GM12892 (cell line): ENCODE measurements at places on chromosomes 11 and 22.
A peak's percentile ranks its signal among the peaks of the same experiment; 100 is the strongest.

GRCh38 chr11:91173701-91174100 lies 950.9 kb upstream of the CHORDC1 start:
- no peak for DNase-seq

DNA sequence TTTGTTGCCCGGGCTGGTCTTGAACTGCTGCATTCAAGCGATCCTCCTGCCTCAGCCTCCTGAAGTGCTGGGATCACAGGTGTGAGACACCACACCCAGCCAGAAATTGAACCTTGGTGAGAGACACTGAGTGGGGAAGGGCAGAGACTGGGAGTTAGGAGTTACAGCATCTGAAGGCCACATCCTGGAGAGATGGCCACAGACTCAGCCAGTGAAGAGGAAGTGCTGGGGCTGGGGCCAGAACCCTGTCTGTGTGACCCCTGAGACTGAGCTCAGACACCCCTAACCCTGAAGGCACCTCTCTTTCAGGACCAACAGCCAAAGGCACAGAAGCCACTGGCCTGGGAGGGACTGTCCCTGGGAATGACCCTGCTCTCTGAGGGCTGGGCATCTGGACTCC lies 33.8 kb downstream of the TXN2 start:
- no peak for DNase-seq

- DNase-seq = no peak
These were observed 24.3 kb upstream of the CCDC34 start for GRCh38 chr11:27387362-27387761.

- no peak for DNase-seq
These were observed 6.7 kb upstream of the NAV2 start for GRCh38 chr11:19705936-19706335.

GRCh38 chr11:129871914-129872313 lies 23.5 kb downstream of the NFRKB start:
- no peak for DNase-seq

DNA sequence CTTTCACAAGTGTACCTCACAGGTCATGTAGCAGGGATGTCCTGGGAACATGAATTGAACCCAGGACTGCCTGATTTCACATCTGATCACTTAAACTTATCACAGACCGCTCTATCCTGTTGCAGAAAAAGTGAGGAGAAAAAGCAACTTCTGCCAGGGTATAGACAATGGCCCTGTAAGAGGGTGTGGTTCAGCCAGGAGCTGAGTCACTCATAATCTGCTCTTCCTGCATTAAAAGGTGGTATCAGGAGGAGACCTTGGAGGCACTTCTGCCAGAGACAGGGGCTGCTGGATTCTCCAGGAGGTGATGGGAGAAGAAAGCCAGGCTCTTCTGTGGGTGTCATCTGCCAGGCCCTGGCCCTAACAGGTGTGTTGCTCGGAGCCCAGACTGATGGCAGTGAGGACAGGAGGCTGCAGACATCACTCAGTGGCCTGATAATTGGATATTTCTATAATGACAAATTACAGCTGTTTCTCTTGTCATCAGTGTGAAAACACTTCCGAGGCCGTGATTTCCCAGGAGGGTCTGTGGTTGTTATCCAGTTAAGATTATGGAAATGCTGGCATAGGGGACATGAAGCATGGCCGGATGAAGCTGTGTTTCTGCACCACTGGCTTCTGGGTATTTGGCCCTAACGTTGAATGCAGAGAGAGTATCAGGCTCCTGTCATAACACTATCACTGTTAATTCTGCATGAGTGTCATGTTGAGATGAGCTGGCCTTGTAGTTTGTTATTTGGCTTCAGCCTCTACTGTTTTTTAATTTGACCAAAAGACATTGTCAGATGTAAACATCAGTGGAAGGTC lies 125.1 kb upstream of the ZBED5 start:
- DNase-seq = no peak

- peak; percentile 93 for DNase-seq
These were observed at the start of gene PLCB3 for GRCh38 chr11:64251016-64251752. PLCB3 (plus strand) TSS chr11:64251530; CDS start chr11:64251650, 120 bp downstream.

- no peak for DNase-seq
These were observed 21.4 kb downstream of the YPEL1 start for GRCh38 chr22:21714059-21714770.

DNA sequence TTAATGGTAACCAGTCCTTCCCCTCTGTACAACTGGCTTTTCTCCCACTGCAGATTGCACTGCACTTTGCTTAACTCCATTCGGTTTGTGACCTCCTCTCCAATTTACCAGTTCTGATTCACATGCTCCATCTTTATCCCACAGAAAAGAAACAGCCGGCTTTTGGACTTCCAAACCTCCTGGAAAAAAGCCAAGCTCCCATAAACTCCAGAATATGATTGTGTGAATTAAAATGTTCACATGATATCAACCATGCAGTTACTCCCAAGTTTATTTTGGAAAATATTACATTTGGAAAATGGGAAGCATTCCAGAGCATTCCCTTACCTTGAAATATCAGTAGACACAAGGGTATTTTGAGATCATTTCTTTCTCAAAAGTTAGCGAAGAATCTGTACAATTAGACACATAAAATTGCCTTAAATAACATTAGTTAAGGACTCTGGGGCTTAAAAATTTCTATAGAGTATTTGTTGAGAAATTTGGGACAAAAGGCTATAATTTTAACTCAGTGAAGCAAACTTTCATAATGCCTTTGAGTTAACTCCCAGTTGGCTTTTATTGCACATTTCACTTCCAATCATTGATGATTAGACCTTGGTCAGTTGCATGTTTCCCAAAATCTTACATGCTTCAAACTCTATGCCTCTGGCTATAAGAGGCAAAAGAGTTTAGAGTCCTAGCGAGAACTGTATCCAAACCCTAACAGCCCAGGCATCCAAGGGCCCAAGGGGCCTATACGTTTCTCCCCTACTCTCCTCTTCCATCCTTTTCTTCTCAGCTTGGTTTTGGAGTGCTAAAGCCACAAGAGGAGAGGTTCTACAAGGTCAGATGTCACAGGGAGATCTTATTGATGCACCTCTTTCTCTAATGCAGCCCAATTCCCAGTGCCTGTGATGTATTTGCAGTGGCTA lies 23.6 kb upstream of the TMEM135 start:
- no peak for DNase-seq
